IgD-negative memory B cell (primary cell): ENCODE measurements at places on chromosomes 3 and 15. TPM values are rescaled to one million over a fixed set of nuclear protein-coding genes. Genes with fewer than 3 reads are reported as not detected.

RBP2 gene
- not detected for polyA plus RNA-seq

MEF2A gene
- 53.9 TPM for polyA plus RNA-seq

MOBP gene
- not detected for polyA plus RNA-seq

STAG1 gene
- polyA plus RNA-seq: 20.8 TPM

PP2D1 gene
- polyA plus RNA-seq: 0.64 TPM

ZBED2 gene
- 6.7 TPM for polyA plus RNA-seq

RAB6B gene
- polyA plus RNA-seq: 0.36 TPM
